ENCODE measurements at places on chromosomes 6 and 20. TPM values are rescaled to one million over a fixed set of nuclear protein-coding genes. Genes with fewer than 3 reads are reported as not detected.

DNA sequence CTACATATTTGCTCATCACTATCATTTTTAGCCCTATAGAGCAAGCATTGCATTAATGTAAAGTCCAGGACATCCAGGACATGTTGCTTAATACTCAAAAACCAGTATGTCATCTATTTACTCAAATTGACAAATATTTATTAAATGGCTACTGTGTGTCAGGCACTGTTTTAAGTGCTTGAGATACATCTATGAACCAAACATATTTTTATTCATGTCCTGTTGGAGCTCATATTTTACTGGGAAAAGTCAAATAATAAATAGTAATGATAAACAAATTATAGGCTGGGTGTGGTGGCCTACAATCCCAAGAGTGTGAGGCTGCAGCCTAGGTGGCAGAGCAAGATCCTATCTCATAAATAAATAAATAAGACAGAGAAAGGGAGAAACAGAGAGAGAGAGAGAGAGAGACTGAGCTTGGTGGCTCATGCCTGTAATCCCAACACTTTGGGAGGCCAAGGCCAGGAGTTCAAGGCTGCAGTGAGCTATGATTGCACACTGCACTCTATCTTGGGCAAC lies 227.9 kb downstream of the GJA1 start:
- no peak overlapping the region for H3K4me3 ChIP-seq
- no peaks in the 10 kb centered on the region for H3K27me3 ChIP-seq
- no peak overlapping the region for H3K27ac ChIP-seq
- DNase-seq: no peak
- peaks cover 6% of the 10 kb centered on the region for H3K4me1 ChIP-seq

GRCh38 chr6:43495409-43495941 lies 14.7 kb downstream of the LRRC73 start:
- H3K4me1 ChIP-seq: peaks cover 39% of the 10 kb centered on the region
- H3K36me3 ChIP-seq: peaks cover 14% of the 10 kb centered on the region
- no peaks in the 10 kb centered on the region for H3K27me3 ChIP-seq
- H3K27ac ChIP-seq: no peak overlapping the region
- no peak overlapping the region for H3K4me3 ChIP-seq

DNA sequence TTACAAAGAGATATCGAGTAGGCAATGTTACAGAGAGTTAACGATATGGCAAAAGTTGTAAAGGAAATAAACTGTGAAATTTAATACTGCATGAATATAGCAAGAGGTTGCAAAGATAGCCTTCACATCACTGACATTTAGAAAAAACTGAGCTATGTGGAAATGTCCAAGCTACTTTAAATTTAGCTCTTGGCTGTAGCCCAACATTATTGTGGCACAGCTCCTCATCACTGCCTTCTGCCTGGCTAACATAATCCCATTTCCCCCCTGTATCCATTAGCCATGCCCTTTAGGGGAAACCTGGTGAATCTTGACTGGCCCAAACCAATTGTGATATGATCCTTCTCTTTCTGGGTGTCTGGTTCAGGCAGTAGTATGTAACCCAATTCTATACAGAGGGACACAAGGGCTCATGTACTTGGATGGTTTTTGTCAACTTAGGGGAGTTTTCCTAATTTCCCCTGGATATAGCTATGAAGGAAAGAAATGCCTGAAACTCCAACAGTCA lies 115.4 kb downstream of the PFDN4 start:
- H3K27me3 ChIP-seq: no peaks in the 10 kb centered on the region
- H3K4me3 ChIP-seq: no peak overlapping the region
- no peak overlapping the region for H3K27ac ChIP-seq
- peaks cover 4% of the 10 kb centered on the region for H3K4me1 ChIP-seq

- DNase-seq: no peak
- no peaks in the 10 kb centered on the region for H3K27me3 ChIP-seq
- H3K4me3 ChIP-seq: no peak overlapping the region
- H3K27ac ChIP-seq: no peak overlapping the region
- peaks cover 7% of the 10 kb centered on the region for H3K4me1 ChIP-seq
These were observed 50.4 kb downstream of the UNC5CL start for GRCh38 chr6:40988634-40989033.

GRCh38 chr6:108835218-108835850 lies 12.9 kb upstream of the ARMC2 start:
- no peaks in the 10 kb centered on the region for H3K4me1 ChIP-seq
- no peak overlapping the region for H3K4me3 ChIP-seq
- H3K27ac ChIP-seq: no peak overlapping the region
- no peaks in the 10 kb centered on the region for H3K36me3 ChIP-seq

DNA sequence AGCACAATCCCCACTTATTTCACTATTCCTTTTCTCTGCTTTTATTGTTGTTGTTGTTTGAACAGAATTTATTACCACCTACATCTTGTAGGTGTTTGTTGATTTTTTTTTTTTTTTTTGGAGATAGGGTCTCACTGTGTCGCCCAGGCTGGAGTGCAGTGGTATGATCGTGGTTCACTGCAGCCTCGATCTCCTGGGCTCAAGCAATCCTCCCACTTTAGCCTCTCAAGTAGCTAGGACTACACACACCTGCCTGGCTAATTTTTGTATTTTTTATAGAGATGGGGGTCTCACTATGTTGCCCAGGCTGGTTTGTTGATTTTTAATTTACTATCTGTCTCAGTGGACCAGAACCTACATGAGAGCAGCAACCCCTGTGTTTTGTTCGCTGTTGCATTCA lies 3.6 kb downstream of the ZSCAN12 start:
- DNase-seq: no peak
- H3K27ac ChIP-seq: no peak overlapping the region
- no peaks in the 10 kb centered on the region for H3K27me3 ChIP-seq
- H3K4me3 ChIP-seq: no peak overlapping the region
- peaks cover 20% of the 10 kb centered on the region for H3K36me3 ChIP-seq
- peaks cover 4% of the 10 kb centered on the region for H3K4me1 ChIP-seq

SLC35F1 gene
- total RNA-seq: 0.72 TPM

C6orf58 gene
- not detected for total RNA-seq

OPRM1 gene
- not detected for total RNA-seq

Measured in astrocyte (in vitro differentiated cells and primary cell).